ENCODE measurements at places on chromosomes 7 and 10.

DNA sequence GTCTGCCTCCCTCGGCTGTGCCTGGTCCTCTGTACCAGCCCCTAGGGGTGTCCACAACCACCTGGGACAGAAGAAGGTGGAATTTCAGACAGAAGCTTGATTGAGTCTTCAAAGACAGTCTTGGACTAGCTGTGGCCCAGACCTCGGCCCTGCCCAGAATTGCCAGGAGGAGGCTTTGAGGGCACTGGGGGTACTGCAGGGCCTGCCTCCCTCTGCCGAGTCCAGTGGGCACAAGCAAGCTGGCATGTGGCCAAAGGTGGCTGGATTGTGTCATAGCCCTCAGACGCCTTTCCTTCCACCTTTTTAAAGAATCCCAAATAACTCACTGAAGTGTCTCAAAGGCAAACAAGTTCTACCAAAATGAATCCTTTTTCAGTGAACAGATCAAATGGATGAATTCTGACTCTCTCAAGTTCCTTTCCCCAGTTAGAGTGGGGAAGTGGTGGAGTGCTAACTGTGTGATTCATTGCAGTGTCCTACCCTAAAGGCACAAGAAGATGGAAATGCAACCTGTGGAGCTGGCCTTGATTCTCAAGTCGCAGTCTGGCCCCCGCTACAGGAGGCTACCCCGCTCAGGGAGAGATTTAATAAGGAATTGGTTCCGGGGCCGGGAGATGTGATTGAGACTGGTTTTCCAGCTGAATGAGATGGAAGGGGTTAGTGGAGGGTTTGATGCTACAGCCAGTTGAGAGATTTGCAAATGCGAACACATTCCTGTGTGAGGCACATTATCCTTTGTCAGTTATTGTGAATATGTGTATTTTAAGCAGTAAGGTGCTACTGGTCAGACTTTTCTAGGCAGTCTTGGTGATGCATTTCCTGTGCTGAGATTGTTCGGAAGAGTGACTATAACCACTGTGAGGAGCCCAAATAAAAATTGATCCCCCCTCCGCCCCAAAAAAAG, 28.8 kb upstream of the SLC26A4 start:
- no peak for DNase-seq

DNA sequence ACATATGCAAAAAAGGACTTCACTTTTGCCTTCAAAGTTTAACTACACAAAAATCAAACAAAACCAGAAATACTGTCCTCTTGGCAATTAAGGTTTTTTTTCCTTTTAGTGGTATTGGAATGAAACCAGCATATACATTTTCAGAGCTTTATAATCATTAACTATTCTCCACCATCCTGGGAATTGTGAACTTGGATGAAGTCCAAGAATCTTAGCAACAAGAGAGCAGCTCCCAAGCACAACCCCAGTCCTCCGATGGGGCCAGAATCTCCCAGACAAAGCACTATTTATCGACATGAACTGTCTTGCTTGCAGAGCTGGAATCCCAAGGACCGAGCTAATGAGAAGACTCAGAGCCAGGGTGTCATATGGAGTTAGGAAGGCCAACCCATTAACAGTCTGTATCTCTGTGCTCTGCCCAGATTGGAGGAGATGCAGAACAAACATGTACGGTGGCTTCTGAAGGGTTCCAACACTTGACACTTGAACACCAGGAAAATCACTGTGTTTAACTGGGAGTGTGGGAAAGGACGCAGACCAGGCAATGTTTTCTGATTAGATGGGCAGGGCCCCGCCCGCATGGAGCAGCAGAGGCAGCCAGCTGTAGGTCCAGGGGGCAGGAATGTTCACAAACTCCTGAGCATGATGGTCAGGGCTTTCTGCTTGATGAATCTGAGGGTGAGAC, 35.5 kb downstream of the PPP1R3C start:
- no peak for DNase-seq

DNA sequence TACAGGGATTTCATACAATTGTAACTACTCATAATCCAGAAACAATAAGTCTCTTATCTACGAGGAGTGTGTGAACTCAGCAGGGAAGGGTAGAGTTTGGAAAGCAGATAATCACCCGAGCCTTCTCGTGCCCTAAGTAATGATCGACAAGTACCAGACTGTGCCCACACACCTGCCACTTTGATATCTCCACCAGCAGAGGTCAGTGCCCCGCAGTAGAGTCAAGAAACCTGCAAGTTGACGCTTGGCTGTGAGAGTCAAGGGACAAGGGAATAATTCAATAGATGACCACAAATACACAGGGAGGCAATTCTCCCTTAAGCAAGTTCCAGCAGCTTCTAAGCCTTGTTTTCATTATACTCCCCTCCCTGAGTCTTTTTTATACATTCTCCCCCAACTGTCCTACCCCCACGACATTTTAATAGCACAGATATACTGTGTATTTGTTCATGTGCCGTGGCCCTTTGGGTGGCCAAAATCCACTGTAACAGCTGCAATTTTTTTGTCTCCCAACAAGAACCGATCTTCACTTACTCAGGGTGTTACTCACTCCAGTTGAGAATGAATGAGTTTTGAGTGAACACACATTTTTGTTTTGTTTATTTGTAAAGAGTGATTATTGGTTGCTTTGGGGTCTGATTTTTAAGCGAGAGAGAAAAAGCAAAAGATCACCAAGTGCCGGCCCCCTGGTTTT, 106.9 kb upstream of the RHEB start:
- peak; percentile 57 for DNase-seq

- no peak for DNase-seq
Measured at GRCh38 chr10:83580373-83581012, 558.8 kb upstream of the GHITM start.

GRCh38 chr7:4073052-4073451, 609.0 kb upstream of the FOXK1 start:
- DNase-seq = no peak

DNA sequence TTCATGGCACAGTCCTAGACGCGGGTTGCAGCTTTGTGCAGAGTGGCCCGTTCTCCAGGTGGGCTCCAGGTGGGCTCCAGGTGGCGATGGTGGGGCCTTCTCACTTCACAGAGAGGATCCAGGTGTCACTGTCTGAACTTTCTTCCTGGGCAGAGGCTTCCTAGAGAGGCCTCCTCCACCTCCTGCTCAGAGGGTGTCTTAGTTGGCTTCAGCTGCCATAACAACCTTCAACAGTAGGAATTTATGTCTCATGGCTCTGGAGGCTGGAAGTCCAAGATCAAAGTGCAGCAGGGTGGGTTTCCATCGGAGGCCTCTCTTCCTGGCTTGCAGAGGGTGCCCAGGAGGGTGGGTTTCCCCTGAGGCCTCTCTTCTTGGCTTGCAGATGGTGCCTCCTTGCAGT, 125.1 kb downstream of the GLRX3 start:
- no peak for DNase-seq

GRCh38 chr10:44258019-44258418, 126.9 kb downstream of the CXCL12 start:
- no peak for DNase-seq

GRCh38 chr10:126844406-126844805, 60.8 kb upstream of the DOCK1 start:
- peak; percentile 2 for DNase-seq

Measured in NAMALWA (cell line).